ENCODE measurements at places on chromosomes 2 and 18. TPM values are rescaled to one million over a fixed set of nuclear protein-coding genes. Genes with fewer than 3 reads are reported as not detected.

KIAA2012 gene
- not detected for polyA plus RNA-seq

RNU2-63P gene
- 2.4 TPM for polyA plus RNA-seq

SLC30A3 gene
- polyA plus RNA-seq: not detected

HOXD11 gene
- not detected for polyA plus RNA-seq

ARHGEF33 gene
- polyA plus RNA-seq: 0.09 TPM

ACKR3 gene
- 15.5 TPM for polyA plus RNA-seq

PPP1R1C gene
- 3.0 TPM for polyA plus RNA-seq

SCYGR2 gene
- polyA plus RNA-seq: not detected

LIMS4 gene
- polyA plus RNA-seq: 0.24 TPM

G6PC2 gene
- polyA plus RNA-seq: not detected

HOXD3 gene
- polyA plus RNA-seq: not detected

DNA sequence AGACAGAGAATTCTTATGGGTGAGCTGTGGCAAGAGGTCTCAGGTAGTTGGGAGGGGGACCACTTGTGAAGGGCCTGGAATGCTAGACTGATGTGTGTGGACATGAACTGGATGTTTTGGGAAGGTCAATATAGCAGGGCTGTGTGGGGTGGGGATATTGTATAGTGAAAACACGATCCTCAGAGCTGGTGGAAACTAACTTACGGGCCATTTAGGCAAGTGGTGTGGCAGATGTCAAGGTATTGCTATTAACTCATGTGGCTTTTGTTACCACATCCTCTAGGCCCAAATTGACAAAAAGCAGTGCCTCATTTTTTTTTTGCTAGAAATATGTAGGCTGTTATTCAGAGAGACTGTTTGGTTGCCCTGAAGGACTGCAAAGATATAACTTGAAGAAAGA lies 8.0 kb upstream of the GALNT1 start:
- no peak for DNase-seq

DNA sequence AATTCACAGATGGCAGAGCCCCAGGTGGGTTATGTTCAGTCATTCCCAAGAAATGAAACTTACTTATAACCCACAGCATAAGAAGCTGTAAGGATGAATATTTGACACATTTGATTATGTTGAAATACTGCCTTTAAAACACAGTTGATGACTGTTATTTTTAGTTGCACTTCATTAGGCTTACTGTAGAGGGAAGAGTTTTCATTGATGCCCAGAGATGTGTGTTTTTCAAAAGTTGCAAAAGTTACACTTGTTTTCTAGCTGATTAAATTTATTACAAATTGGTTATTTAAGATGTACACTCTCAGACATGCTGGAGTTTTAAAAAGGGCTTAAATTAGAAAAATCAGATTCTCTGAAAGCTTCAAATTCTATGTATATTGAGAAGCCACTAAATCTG lies 506.1 kb downstream of the PARD3B start:
- no peak for DNase-seq

- DNase-seq: no peak
These were observed 129.8 kb upstream of the EPB41L3 start for GRCh38 chr18:5673616-5674015.

GRCh38 chr2:111054791-111055691 lies 65.7 kb upstream of the BCL2L11 start:
- no peak for DNase-seq

- no peak for DNase-seq
These were observed 35.4 kb upstream of the REEP1 start for GRCh38 chr2:86372641-86373502.

DNA sequence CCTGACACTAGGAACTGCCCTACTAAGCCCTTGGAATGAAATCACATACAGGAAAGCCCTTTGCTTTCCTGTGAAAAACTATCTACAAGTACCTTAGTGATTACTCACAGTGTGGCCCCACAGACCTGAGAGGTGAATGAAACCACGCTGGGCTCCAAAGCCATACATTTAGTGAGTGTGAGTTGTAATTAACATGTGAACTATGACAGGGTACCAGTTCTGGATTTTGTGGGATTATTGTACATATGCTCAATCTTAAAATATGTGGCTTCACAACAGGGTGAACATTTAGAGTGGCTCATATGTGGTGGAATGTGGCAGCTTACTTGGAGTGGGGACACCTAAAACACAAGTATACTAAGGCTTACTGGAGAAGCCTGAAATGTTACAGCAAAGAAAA lies 12.3 kb downstream of the KCTD1 start:
- DNase-seq: no peak

DNA sequence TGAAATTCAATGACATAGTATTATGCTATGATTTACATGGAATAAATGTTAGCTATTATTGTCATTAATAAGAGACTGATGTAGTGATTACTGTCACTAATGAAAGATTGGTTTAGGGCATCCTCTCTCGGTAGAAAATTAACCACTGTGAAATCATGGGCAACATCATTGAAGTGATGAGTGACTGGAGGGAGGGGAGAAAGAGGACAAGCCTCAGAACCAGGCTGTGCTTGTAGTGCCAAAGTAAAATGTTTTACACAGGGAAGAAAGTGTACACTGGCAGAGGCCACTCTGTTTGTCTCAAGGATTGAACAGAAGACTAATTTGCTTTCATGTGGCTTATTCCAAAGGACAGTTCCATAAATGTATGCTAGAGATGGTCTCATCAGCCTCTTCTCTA lies 456.2 kb upstream of the TCF4 start:
- DNase-seq: no peak

- DNase-seq: no peak
These were observed 18.0 kb upstream of the HK2 start for GRCh38 chr2:74815941-74816340.

GRCh38 chr18:39274535-39274934 lies 1708.9 kb upstream of the CELF4 start:
- DNase-seq: no peak

DNA sequence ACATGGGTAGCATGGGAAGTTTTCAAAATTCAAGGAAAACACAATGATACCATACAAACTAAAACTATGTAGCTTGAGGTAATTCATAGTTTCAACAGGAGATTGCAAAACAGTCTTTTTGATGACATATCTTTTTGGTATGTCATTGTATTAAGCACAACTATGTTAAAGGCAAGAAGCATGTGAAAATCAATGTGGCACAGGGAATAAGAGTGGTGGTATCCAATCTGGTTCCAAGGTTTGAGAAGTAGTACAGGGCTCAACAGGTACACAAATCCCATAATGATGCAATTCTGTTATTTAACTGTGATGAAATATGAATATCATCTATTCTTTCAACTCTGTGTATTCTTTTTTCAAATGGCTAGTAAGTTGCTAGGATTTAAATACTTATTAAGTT lies 16.4 kb upstream of the DLX2 start:
- DNase-seq: no peak

- no peak for DNase-seq
These were observed 105.9 kb upstream of the HS6ST1 start for GRCh38 chr2:128424406-128425171.

GRCh38 chr2:170813611-170814532 lies 2.8 kb upstream of the GAD1 start:
- no peak for DNase-seq

- no peak for DNase-seq
These were observed 48.3 kb downstream of the THUMPD2 start for GRCh38 chr2:39730685-39731302.

DNA sequence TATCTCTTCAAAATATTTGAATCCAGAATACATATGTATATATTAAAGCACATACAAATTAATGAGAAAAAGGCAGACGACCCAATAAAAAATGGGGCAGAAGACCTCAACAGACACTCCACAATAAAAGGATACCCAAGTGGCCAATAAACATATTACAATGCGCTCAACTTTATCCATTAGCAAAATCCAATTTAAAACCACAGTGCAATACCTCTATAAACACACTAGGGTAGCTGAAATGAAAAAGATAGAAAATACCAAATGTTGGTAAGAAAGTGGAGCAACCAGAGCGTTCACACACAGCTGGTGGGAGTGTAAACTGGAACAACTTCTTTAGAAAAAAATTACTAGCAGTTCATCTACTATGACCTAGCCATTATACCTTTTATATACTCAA lies 75.3 kb downstream of the CCDC148 start:
- DNase-seq: no peak

DNA sequence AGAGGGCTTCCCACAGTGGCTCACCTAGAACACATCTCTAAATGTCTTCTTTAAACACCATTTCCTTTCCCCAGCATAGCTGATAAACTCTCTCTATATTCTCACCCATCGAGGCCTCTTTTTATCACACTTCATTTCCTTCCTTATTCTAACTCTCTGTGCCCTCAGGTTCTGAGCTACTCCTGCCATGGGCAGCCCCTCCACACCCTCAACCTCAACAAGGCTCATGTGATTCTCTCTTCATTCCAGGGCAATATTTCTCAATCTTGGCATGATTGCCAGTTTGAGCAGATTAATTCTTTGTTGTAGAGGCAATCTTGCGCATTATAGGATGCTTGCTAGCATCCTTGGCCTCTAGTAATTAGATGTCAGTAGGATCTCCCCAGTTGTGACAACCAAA lies 999.1 kb downstream of the TSN start:
- DNase-seq: no peak

GRCh38 chr2:137192366-137193310 lies 427.3 kb downstream of the THSD7B start:
- no peak for DNase-seq

DNA sequence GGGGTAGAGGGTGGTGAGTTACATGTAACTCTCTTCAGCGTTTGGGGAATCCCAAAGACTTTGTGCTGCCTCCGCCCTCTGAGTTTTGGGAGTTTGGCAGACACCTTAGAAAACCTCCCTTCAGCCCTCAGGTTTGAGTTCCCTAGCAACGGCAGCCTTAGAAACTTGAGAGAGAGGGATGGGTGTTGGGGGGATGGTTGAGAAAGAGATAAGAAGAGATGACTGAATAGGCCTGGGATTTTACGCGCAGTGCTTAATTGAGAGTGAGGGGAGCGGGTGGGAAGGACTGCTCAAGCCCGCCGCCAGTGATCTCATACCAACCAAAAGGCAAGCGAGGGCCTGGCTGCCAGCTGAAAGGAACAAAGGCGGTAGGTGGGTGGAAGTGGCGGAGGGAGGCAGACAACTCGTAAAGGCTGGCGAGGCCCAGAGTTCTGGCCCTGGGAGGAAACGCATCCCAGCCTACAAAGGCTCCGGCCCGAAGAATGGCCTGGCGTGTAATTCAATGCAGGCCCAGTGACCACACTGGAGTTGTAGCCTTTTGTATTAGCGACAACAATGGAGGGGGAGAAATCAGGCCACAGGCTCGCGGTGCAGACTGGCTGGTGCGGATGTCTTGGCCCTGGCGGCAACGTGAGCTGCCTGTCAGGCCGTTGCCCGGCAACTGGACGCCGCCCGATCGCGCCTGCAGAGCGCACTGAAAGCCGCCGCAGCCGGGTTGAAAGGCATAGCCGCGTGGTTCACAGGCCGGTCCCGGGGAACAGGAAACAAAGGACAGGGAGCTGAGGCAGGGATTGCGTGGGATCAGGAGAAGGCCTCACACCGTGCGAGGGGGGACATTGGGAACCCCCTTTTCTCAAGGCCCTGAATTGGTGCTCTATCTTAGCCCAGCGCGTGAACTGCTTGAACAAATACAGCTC lies 39.9 kb upstream of the DARS1 start:
- DNase-seq: no peak

- DNase-seq: peak; percentile 96
These were observed 32.1 kb upstream of the SIGLEC15 start for GRCh38 chr18:45793264-45793965.

Data from keratinocyte (primary cell).